ENCODE measurements at places on chromosomes 2 and 18.
A peak's percentile ranks its signal among the peaks of the same experiment; 100 is the strongest.

DNA sequence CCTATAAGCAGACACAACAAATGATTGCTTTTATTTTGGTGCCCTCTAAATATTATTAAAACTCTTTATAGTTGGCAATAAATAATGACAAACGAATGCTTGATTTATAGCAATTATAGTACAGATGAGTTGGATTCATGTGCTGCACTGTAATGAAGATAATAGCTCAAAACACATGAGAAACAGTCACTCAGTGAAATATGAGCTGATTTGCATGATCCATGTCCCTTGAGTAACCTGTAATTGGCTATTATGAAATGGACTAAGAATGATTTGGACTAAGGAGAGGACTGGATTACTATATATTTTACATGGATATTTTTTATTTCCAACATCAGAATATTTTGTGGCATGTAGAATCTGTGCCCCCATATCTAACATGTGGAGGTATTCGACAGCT, 365.6 kb upstream of the UBE2E3 start:
- DNase-seq: no peak

DNA sequence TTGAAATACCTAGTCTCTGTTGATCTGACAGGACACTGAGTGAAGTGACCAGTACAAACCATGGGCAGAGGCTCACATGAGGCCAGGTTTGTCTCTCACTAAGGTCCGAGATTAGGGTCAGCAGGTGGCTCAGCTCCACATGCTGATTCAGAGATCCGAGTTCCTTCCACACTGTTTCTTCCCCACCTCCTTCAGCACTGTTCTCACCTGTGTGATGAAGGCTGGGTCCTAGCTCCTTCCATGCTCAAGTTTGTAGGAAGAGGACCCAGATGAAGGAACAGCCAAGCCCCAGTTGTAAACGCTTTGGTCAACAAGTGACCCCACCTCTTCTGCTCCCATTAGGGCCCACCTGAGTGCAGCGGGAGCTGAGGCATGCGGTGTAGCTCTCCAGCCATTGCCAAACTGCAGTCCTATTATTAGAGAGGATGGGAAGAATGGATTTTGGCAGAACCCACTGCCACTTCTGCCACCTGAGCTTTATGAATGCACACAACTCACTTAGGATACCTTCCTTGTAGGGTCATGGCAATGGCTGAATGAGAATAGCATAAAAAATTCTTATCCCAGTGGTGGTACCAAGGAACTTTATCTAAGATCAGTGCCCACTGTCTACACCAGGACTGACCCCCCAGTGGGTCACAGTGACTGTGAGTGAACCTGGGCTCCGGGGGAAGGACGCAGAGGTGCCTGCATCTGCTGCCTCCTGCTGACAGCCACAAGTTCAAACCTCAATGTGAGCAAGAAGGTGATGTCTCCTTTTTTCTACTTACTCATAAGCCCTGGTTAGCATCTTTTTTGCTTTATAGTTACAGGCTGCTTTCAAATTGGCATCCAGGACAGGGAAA, 324.8 kb upstream of the HS6ST1 start:
- DNase-seq: no peak

- DNase-seq: no peak
Measured at GRCh38 chr2:121256720-121257479, 28.1 kb downstream of the TFCP2L1 start.

GRCh38 chr18:73119574-73119973, 251.8 kb upstream of the NETO1 start:
- DNase-seq: no peak

DNA sequence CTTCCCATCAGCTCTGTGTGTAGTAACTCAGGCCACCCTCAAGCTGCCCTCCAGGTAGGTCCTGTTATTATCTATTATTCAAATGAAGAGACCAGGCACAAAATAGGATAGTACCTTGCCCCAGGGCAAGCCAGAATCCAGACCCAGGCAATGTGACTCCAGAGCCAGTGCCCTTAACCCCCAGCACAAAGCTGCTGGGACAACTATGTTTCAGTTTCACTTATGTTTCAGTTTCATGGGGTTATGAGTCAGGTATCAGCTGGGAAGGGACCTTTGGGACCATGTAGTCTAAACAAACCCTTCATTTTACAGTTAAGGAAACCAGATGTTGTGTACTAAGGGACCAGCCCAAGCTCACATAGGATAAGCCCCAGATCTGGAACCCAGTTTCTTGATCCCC, 10.0 kb downstream of the HK2 start:
- peak; percentile 20 for DNase-seq

GRCh38 chr2:232872826-232873225, 2.8 kb downstream of the SNORC start:
- no peak for DNase-seq

DNA sequence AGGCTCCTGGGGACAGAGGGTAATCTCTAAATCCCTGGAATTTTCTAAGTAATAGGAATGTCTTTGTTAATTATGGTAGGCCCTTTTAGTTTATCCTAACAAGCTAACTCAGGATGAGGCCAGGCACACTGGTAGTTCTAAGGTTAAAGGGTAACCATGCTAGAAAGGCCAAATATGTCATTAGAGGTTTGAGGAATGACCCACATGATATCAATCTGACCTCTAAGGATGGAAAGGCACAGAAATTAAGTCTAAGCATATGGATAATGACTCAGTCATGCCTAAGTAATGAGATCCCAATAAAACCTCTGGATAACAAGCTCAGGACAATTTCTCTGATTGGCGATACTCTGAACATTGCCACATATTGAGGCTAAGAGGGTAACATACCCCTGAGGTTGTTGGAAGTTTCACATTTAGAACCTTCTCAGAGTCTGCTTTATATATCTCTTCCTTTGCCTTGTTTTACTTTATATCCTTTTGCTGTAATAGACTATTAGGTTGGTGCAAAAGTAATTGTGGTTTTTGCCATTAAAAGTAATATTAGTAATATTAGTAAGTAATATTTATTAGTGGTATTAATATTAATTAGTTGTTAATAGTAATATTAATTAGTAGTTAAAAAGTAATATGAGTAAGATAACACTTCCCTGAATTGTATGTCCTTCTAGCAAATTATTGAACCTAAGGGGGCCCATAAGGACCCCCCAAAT, 806.3 kb upstream of the GCFC2 start:
- DNase-seq: no peak

DNA sequence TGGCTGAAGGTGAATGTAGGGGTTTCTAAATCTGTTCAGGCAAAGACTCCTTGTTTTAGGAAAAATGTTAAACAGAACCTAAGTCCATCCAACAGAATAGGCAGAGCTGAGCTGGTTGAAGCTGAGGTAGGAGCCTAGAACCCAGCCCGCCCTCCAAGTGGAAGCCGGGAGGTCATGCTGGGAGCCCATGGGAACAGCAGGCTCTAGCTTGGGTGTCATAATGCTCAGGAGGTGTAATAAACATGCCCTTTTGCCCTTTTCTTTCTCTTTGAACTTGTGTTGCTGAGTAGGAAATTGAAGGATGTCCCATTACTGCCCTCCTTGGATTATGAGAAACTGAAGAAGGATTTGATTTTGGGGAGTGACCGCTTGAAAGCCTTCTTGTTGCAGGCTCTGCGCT, 60.3 kb downstream of the ARMC9 start:
- DNase-seq: no peak

GRCh38 chr18:55384551-55385275, 203.3 kb downstream of the TCF4 start:
- peak; percentile 5 for DNase-seq

GRCh38 chr2:231541645-231542044, 11.4 kb upstream of the NMUR1 start:
- DNase-seq: peak; percentile 26

GRCh38 chr2:216219861-216220260, 110.7 kb downstream of the XRCC5 start:
- no peak for DNase-seq

DNA sequence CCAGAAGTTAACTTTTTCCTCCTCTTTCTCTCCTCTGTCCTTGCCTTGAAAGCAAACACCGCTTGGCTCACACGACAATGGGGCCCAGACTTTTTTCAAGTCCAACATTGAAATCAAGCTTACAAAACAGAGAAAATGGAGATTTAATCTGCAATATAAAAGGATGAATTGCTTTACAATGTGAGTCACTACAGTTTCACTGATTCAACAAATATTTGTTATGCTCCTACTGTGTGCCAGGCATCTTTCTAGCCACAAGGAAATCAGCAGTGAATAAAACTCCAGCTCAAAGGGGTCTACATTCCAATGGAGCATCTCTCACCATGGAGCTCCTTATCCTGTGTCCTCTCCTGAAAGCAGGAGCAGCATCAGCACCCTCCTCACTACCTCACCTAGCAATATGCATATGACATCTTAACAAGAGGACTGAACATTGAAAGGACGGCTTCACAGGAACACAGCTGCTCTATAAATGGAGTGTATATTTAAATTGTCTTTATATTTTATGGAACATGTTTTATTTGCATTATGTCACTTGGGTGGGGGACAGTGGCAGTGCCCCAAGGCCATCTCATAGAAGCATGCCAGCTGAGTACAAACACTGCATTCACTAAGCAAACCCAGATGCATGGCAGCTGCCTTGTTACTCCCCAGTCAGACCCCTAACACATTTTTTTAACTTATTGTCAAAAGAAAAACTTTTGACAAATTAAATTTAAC, 39.5 kb downstream of the PKDCC start:
- DNase-seq: no peak

DNA sequence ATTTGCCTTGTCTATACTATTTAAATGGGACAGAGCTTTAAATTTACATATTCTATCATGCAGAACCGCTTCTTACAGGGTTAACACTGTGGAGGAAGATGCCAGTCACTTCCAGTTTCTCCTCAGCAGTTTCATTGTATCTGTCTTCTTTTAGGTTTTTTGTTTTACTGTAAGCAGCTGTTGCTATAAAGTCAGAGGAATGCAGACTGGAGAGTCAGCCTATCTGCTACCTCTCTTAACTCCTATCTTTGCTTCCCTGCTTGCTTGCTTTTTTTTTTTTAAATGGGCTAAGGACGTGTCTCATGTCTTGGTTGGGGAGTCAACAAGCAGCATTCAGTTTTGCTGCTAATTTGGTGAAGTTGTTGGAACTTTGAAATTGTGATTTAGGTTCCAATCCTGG, 8.9 kb downstream of the EPC2 start:
- DNase-seq: no peak

GRCh38 chr2:46167924-46168323, 129.3 kb upstream of the EPAS1 start:
- DNase-seq: no peak

DNA sequence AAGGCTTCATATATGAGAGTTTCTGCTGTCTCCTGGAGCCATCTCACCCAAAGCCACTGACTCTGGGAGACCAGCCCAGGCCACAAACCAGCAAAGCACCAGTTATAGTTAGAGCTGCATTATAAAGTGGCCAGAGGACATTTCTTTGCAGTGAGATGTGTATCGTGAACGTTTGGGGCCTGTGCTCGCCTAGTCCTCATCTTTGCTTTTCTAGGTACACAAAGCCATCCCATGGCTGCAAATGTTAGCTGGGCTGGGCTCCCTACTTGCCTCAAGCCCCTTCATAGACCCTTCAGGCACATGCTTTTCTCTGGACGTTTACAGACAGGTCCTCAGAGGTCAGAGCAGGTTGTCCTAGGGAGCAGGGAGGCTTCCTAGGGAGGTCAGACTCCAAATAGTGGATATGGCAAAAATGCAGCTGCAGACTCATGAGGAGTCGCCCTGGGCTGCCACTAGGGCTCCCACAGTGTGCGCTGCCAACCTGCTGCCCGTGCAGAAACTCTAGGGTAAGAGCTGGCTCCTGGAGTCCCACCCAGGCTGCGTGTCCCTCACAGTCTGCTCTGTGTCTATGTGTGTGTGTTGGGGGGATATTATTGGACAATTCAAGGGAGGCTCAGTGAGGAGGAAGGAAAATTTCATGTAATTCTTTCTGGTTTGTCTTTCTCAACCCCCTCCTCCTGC, 141.0 kb downstream of the RPIA start:
- DNase-seq: no peak

- DNase-seq: no peak
Measured at GRCh38 chr2:238974501-238975166, 126.7 kb downstream of the TWIST2 start.

GRCh38 chr2:171788316-171788993, 101.2 kb downstream of the DYNC1I2 start:
- no peak for DNase-seq

DNA sequence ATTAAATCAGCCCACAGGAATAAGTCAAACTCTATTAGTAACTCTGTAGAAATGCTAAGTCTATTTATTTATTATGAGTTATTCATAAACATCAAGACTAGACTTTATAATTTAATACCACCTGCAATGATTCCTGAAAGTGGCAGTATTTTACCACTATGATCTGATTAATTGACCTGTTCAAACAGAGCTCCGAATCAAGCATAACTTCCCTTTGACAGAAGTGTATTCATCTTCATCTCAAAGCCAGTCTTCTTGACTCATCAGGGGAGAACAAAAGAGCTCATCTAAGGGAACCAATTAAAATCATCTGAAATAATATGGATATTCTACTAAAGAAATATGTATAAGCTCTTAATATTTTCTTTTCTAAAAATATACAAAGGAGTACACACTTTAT, 122.3 kb downstream of the MBD2 start:
- no peak for DNase-seq

- no peak for DNase-seq
Measured at GRCh38 chr2:186687807-186688211, 6.1 kb upstream of the FAM171B start.

Data from activated CD4-positive, alpha-beta T cell treated with anti-CD3 and anti-CD28 coated beads, Interleukin-2, amount 50 U/mL, for 48 hours (primary cell).